Thymus (tissue), 14 donors: ENCODE measurements at places on chromosomes 2 and 18. TPM values are rescaled to one million over a fixed set of nuclear protein-coding genes. Genes with fewer than 3 reads are reported as not detected.

The RNF125 gene
- 10.2 TPM for polyA plus RNA-seq

The ZNF516 gene
- 8.9 TPM for polyA plus RNA-seq

The IHH gene
- 0.18 TPM for polyA plus RNA-seq

The KLHL30 gene
- polyA plus RNA-seq = 0.41 TPM

The TEKT4 gene
- polyA plus RNA-seq = 0.11 TPM
